Activated gamma-delta T cell treated with anti-CD3 and anti-CD28 coated beads, Interleukin-2, amount 50 U/mL, for 16 hours (primary cell): ENCODE measurements at places on chromosomes 4 and X.

- DNase-seq, result no peak
Observed at GRCh38 chr4:82988323-82988832, 22.2 kb downstream of the LIN54 start.

GRCh38 chrX:145818186-145819113 is 821 bp downstream of the SLITRK2 start:
- no peak for DNase-seq

DNA sequence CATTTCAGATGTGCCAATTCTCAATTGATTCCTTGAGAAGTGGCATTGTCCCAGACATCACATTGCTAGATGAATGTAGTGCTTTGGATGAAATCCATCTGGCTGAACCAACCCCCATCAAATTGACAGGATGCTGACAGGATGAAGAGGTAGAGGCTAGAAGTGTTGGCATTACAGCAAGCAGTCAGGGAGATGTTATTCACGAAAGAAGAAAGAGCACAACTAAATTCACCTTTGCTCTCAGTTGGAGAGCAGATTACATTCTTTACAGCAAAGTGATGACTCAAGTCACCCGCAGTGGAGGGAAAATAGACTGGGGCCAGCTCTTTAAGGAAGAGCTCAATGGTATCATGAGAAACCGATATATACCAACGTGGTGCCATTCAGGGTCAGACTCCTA is 259.6 kb downstream of the C4orf33 start:
- DNase-seq, result no peak

DNA sequence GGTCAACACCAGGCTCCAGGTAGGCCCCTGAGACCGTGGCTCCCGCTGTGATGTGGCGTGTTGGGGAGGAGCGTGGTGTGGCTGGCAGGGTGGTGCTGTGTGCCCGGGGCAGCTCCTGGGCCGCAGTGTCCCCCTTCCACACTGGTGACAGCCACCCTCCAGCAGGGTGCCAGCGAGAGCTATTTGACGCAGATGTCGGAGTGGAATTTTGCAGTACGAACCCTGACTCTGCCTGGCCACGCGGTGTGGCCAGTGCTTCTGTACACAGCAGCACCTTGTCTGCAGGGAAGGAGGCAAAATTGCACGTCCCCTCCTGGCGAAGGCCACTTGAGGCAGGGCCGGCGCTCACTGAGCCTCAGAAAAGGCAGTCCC is 53.2 kb downstream of the CPZ start:
- DNase-seq, result no peak

GRCh38 chr4:151165205-151166000 is 66.0 kb downstream of the RPS3A start:
- DNase-seq, result no peak

GRCh38 chrX:133415276-133416105 is at the start of gene GPC4:
GPC4 (minus strand) TSS chrX:133415489; CDS start chrX:133414965, 524 bp downstream.
- no peak for DNase-seq

- no peak for DNase-seq
Observed at GRCh38 chr4:173538148-173538908, 8.3 kb upstream of the HAND2 start.

- DNase-seq, result no peak
Observed at GRCh38 chrX:55490974-55491373, 1.3 kb upstream of the USP51 start.

GRCh38 chrX:78333521-78333920 is 6.1 kb upstream of the CYSLTR1 start:
- DNase-seq, result no peak

GRCh38 chrX:14039344-14039743 is 9.7 kb upstream of the GEMIN8 start:
- DNase-seq, result peak; percentile 53

DNA sequence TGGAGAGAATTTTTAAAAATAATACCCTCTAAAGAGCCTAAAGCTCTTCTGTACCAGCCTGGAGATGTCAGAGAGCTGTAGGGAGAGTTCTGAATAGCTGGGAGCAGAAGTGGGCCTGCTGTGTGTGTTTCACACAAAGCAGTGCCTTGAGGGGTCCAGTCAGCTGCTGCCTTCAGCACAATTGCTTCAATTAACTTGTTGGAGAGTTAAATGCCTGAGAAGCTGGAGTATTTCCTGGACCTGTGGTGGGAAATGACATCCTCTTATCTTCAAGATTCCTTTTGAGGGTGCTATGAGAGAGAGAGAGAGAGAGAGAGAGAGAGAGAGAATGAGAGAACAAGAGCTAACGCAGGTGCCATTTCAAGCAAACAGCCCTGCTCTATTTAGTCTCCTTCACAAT is 96.2 kb upstream of the IL1RAPL2 start:
- no peak for DNase-seq

DNA sequence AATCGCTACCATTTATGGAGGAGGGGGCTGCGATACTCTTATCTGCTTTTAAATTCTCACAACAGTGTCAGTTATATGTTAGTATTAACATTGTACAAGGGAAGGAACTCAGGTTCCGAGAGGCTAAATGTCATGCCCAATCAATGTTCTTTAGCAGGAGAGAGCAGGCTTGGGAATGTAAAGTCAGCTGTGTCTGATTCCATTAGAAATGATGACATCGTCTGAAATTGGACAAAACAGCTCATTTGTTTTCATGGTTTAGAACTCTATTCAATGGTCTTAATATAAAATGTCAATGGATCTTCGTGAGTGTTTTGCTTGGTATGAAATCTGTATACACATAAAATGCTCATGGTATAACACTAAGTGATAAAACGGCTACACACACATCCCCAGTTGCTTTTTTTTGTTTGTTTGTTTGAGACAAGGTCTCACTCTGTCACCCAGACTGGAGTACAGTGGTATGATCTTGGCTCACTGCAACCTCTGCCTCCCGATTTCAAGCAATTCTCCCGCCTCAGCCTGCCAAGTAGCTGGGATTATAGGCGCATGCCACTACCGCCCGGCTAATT is 11.9 kb upstream of the SH3KBP1 start:
- DNase-seq, result no peak

- DNase-seq, result no peak
Observed at GRCh38 chr4:105587841-105588240, 35.4 kb downstream of the ARHGEF38 start.

GRCh38 chr4:94680176-94680862 is 77.4 kb upstream of the BMPR1B start:
- no peak for DNase-seq

GRCh38 chrX:72644946-72645345 is 69.2 kb downstream of the PHKA1 start:
- DNase-seq, result no peak

DNA sequence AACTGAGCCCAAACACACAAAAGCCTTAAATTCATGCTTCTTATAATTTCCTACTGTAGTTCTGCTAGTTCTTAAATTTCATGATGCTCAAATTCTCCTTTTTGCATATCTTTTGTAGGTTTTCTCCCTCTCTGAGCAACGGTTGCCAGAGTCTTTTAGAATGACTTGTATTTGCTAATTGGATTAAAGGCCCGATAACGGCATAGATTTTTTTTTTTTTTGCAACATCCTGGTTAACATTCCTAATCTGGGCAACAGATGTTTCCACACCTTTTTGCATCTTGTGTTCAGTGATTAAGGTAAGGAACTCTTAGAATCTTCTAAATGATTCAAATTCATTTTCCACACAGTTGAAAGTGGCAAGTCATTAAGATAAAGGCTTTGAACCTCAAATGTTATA is 66.3 kb upstream of the ADGRG2 start:
- DNase-seq, result no peak

DNA sequence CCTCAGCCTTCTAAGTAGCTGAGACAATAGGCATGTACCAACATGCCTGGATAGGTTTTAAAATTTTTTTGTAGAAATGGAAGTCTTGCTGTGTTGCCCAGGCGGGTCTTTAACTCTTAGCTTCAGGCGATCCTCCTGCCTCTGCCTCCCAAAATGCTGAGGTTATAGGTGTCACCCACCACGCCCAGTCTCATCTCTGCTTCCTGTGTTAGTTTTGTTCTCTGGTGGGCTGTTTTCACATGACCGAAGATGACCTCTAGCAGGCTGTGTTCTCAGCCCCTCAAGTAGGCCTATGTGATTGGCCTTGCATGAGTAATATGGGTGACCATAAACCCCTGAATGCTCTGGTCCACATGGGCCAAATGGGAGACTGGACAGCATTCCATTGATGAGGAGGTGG is 56.8 kb upstream of the MSANTD1 start:
- DNase-seq, result no peak

DNA sequence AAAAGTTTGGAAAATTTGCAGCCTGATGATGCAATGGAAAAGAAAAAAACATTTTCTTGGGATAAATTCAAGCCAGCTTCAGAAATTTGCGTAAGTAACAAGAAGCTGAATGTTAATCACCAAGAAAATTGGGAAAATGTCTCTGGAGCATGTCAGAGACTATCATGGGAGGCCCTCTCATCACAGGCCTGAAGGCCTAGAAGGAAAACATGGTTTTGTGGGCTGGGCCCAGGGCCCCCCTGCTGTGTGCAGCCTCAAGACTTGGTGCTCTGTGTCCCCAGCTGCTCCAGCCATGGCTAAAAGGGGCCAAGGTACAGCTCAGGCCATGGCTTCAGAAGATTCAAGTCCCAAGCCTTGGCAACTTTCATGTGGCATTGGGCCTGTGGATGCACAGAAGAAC is 1049.8 kb upstream of the GRIA3 start:
- DNase-seq, result no peak

GRCh38 chr4:159267869-159268285 is 165.0 kb downstream of the RAPGEF2 start:
- DNase-seq, result no peak

- DNase-seq, result no peak
Observed at GRCh38 chrX:49879656-49880277, 483 bp downstream of the USP27X start.

DNA sequence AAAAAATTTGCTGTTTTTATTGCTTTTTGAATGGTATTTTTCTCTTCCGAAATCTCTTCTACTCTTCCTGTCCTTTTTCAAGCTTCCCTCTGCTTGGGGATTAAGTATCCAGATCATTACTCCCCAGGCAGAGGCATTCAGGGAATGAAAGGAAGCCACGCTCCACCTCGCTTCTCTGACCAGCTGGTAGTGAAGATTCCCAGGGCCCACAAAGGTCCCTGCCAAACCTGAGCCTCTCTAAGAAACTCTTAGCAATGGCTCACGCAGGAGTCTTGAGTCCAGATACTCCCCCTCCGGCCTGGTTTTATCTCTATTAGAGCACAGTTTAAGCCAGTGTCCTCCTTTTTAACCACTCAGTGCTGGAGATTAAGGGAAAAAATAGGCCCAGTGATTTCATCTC is 51.4 kb upstream of the SOD3 start:
- DNase-seq, result no peak

DNA sequence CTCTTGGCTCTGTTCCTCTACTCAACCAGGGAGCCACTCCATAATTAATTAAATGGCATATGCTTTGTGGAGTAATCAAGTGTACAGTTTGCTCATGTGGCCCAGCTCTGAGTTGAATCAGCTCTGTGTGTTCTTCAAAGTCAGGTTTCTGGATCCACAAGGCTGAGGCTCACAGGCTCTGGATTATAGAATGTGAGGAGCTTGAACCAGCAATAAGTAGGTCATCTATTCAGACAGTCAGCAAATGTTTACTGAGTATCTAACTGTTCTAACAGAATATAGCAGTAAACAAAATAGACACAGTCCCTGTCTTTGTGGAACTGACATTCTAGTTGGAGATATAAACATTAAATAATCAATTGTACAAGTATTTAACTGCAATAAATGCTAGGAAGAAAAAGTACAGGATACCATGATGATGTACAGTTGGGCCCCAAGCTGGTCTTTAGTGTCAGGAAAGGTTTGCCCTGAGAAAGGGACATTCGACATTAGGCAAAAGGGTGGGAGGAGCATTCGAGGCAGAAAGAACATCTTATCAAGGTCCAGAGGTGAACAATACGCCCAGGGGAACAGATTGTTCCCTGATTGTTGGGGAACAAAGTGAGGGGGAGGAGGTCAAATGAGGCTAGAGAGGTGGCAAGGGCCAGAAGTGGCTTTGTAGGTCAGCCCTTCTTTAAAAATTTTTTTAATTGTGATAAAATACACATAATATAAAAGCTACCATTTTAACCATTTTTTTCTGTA is 20.5 kb upstream of the TSR2 start:
- no peak for DNase-seq

- DNase-seq, result no peak
Observed at GRCh38 chr4:120855307-120856001, 67.1 kb downstream of the PRDM5 start.

DNA sequence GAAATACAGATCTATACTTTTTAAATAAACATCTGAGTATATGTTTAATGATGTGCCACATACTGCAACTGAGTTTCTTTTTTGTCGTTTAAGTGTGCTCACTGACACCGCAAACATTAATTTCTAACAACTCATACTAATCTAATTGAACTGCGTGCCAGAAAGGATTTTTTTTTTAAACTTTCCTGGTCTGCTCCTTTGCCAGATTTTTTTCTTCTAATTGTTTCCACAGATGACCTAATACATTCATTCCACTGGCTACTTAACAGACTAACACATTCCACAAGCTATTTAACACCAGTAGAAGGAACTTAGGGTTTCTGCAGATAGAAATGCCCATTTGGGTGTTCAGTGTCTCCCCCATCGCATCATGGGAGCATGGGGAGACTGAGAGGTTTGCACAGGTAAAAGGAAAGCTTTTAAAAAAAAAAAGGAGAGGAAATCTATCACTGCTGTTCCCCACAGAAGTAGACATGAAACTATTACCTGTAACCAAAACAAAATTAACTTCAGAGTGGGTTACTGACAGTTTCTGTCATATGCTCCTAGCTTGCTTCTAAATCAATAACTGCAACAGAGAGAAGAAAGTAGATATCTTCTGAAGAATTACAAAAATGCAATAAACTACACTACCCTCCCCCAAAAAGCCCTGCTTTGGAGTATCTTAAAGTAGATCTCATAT is 31.6 kb downstream of the SH3KBP1 start:
- no peak for DNase-seq
